DMS 273 treated with DMSO at 0.1 percent for 48 hours (cell line): ENCODE measurements at places on chromosomes 7 and 10.

DNA sequence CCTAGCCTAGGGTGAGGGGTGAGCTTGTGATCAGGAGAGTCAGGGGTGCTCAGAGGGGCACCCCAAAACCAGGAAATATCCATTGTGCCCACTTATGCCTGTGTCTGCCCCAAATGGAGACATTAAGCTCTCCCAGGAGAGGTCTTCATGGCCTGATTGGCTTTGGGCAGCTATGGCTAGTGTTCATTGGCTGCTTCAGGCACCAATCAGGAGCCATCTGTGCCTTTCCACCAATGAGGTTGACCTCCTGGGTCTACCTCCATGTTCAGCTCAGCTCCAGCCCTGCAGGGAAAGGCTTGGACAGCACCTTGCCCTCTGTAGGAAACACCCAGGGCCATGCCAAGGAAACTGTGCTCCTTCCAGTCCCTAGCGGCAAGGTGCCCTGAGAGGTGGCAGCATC is 23.9 kb upstream of the HSPB1 start:
- no peak for DNase-seq

- DNase-seq = no peak
Measured at GRCh38 chr7:23208316-23208715, 26.5 kb downstream of the NUP42 start.

DNA sequence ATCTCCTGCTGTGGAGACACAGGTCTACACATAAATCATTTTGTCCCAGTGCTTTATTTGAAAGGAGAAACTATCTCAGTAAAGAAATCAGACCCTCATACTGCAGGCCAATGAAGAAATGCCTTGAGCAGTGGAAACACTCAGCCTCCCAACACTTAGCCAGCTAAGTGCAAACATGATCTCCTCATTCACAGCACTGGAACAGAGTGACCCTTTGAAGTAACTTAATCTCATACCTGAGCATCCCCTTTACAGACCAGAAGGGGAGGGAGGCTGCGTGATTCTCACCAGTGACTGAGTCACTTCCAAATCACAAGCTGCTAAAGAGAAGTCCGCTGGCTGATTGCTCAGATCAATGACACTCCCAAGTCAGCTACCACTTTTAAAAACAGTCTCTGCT is 4.5 kb downstream of the CHST15 start:
- DNase-seq = no peak

DNA sequence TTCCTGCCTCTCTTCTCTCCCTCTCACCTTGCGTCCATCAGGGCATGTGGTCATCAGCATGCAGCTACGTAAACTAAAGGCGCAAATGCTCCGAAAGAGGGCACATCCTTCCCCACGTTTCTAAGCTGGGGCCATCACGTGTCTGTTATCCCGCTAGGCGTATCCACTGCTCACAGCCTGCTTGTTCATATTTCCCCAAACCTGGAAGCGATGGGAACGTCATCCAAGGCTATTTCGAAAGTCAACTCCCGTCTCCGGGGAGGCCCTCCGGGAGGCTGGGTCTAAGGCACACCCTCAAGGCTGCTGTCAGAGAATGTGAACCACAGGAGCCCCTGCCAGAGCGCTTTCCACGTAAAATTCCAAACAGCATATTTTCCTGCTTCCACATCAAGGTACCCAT is 199.2 kb downstream of the DIP2C start:
- DNase-seq = no peak

- DNase-seq = no peak
Measured at GRCh38 chr10:109915566-109915965, 7.7 kb downstream of the XPNPEP1 start.

DNA sequence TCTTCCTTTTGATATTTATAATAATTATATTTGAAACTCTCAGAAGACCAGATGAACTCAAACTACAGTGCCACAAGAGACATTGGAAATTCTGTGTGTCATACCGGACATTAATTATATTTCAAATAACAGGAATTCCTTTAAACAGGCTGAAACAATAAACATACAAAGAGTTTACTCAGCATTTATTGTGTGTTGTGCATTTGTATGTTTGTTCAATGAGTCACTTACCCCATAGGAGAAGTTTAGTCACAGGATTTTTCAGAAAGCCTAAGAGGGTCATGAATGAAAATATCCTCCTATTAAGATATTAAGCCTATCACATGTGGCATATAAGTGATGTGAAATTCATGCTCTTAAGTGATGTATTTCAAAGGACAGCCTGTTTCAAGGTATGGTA is 566.8 kb downstream of the CNTNAP2 start:
- no peak for DNase-seq

DNA sequence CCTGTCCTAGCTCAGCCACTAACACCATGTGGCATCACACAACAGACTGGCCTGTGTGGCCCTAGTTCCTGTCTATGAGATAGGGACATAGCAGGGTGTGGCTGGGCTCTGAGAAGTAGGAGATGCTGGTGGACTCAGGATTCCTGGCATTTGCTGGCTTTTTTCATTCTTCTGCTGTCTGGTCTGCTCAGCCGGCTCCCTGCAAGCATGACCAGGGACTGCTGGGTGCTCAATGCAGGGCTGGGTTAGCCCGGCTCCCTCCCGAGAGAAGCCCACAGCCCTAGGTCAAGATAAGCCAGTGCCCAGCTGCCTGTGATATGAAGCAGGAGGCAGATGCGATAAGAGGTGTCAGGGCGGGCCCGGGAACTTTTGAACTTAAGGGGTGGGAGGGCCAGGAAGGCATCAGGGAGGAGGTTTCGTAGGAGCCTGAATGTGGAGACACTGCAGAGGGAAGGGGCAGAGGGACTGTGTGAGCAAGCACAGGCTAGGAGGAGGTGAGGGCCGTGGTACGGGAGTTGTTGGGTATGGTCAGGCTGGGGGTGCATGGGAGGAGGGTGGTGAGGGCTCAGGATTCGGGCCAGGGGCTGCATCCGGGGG is 3.5 kb downstream of the AQP1 start:
- DNase-seq = no peak

DNA sequence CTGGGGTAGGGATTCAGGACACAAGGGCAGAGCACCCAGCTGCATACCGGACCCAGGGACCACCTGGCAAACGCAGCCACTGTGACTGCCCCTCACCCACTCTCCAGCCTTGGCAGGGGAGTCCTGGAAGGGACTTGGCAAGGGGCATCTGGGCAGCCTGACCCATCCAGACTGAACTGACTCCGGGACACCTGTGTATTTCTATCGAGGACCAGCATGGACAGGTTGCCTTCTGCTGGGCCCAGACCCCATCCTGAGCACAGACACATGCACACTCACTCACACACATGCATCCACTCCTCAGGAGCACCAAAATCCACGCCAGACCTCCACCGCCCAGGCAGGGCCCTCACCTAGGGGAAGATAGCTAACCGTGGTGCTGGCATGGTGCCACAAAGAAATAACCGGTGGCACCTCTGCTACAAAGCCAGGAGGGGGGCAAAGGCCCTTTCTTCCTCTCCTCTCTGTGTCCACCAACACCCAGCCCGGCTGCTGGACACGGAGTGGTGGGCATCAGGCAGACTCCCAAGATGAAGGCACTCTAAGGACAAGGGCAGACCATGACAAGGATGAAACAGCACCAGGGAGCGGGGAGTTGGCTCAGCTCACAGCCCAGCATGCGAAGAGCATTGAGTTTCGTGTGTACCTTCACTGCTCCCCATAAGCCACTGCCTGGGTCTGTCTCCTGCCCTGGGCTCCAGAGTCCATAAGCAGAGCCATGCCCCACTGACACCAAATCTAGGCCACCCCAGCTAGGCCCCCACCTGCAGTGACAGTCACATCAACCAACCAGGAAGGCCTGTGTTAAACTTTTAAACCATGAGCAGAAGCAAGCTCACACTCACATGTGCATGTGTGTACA is 35.3 kb downstream of the KCNH2 start:
- no peak for DNase-seq

GRCh38 chr10:124305131-124305530 is 113.6 kb downstream of the OAT start:
- no peak for DNase-seq

DNA sequence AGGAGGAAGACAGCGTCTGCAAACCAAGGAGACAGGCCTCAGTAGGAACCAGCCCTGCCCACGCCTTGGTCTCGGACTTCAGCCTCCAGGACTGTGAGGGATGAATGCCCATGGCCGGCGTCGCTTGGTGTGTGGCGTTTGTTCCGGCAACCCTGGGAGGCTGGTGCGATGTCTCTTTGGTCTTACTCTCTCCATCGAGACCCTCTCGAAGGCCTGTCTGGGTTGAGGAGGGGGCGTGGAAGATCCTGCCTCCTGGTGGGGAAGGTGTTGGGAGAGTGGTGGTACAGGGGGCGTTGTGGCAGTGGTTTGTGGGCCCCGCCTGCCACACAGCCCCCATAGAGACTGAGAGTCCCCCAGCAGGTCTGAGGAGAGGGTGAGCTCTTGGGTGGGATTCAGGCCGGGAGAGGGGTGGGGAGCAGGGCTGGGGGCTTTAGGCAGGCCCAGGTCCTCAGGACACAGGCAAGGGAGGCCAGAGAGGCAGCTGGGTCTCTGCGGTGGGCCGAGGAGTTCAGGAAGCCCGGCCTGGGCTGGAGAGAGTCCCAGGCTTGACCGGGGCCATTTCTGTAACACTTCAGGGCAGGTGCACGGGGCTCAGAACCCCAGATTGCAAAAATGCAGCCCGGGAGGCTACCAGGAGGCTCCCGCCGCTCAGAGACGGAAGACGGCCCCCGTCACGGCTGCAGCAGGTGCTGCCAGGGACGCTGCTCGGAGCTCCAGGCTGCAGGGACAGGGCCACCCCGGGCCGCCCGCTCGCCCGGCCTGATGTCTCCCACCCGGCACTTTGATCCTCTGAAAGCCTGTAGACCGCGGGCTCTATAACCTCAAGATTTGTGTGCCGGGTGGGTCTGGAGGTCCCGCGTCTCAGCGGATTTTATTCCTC is 33.8 kb upstream of the PSMG3 start:
- no peak for DNase-seq
